ENCODE measurements at places on chromosomes 7 and 10.

GRCh38 chr7:52669031-52669430 lies 366.4 kb upstream of the POM121L12 start:
- H3K4me1 ChIP-seq, result no peaks in the 10 kb centered on the region
- no peak overlapping the region for H3K27ac ChIP-seq
- no peaks in the 10 kb centered on the region for H3K27me3 ChIP-seq

GRCh38 chr7:123867225-123867624 lies 22.3 kb downstream of the HYAL4 start:
- H3K27me3 ChIP-seq, result no peaks in the 10 kb centered on the region
- no peaks in the 10 kb centered on the region for H3K4me1 ChIP-seq
- H3K36me3 ChIP-seq, result no peaks in the 10 kb centered on the region
- H3K27ac ChIP-seq, result no peak overlapping the region

DNA sequence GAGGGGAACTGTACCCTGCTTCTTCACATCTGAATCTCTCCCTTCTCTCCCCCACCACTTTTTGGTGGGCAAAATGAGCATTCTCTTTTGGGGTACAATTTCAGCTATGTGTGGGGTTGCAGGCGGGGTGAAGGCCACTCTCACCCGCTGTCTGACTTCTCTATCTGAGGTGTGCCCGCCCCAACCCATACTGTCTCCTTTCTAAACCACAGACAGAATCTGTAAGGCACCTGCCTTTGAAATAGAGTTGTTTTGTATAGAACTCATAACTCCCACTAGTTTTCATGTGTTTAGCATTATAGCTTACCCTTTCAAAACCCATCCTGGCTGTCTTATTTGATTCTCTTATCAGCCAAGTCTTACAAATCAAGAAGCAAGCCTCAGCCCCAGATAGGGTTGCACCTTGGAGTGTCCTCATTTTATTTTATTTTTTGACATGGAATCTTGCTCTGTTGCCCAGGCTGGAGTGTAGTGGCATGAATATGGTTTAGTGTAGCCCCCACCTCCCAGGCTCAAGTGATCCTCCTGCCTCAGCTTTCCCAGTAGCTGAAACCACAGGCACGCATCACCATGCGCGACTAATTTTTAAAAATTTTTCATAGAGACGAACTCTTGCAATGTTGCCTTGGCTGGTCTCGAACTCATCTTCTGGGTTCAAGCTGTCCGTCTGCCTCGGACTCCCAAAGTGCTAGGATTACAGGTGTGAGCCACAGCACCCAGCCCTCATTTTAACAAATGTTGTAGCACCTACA lies 11.9 kb downstream of the TSPAN14 start:
- no peak overlapping the region for H3K27ac ChIP-seq
- H3K4me3 ChIP-seq, result no peak overlapping the region
- no peaks in the 10 kb centered on the region for H3K36me3 ChIP-seq
- peaks cover 18% of the 10 kb centered on the region for H3K4me1 ChIP-seq
- no peak for DNase-seq

DNA sequence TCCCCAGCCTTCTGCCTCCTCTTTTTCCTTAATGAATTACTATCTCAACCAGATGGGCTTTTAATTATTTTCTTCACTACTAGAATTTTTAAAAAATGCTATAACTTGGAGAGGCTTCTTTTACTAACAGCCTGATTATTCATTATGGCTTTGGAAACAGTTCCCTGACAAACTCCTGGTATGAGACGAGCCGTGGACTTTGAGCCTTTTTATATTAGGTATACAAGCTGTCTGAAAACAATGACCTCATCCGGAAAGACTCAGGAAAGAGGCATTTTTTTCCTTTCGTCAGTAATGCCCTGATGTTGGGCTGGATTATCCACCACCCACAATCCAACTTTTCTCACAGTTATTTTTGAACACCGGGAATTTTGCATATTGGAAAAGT lies 26.7 kb upstream of the ABLIM1 start:
- no peaks in the 10 kb centered on the region for H3K36me3 ChIP-seq
- no peak overlapping the region for H3K4me3 ChIP-seq
- no peaks in the 10 kb centered on the region for H3K27me3 ChIP-seq
- DNase-seq, result no peak

- no peaks in the 10 kb centered on the region for H3K36me3 ChIP-seq
- no peak for DNase-seq
- H3K27ac ChIP-seq, result no peak overlapping the region
- H3K27me3 ChIP-seq, result no peaks in the 10 kb centered on the region
- H3K4me3 ChIP-seq, result no peak overlapping the region
Observed at GRCh38 chr7:117986645-117987269, 113.5 kb upstream of the CTTNBP2 start.

DNA sequence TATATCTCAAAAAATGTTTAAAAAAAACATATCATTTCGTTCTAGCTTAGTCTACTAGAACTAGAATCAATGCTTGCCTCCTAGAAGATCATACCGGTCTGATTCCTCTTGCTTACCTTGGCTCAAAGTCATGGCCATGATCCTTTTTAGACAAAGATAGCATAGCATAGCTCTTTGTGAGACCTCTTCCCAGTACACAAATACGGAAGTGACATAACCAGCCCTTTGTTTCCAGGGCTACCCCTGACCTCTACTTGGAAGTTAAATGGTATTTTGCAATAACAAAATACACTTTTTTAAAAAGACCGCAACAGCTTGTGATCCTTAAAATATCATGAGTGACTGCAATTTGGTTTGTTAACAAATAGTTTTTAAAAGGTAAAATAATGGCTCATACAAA lies 130.7 kb upstream of the NOBOX start:
- no peak overlapping the region for H3K27ac ChIP-seq
- H3K36me3 ChIP-seq, result no peaks in the 10 kb centered on the region
- H3K4me1 ChIP-seq, result peaks cover 1% of the 10 kb centered on the region
- H3K27me3 ChIP-seq, result no peaks in the 10 kb centered on the region
- no peak overlapping the region for H3K4me3 ChIP-seq

DNA sequence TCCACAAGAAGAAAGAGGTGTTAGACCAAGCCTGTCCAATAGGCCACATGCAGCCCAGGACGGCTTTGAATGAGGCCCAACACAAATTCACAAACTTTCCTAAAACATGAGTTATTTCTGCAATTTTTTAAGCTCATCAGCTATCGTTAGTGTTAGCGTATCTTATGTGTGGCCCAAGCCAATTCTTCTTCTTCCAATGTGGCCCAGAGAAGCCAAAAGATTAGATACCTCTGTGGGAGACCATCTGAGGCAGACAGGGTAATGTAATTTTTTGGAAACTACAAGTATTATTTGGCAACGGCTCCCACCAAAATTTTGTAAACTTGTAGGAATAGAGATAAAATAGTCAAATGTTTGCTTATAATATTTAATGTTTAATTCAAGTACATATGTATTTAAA lies 153.8 kb downstream of the SRPK2 start:
- H3K27ac ChIP-seq, result no peak overlapping the region

DNA sequence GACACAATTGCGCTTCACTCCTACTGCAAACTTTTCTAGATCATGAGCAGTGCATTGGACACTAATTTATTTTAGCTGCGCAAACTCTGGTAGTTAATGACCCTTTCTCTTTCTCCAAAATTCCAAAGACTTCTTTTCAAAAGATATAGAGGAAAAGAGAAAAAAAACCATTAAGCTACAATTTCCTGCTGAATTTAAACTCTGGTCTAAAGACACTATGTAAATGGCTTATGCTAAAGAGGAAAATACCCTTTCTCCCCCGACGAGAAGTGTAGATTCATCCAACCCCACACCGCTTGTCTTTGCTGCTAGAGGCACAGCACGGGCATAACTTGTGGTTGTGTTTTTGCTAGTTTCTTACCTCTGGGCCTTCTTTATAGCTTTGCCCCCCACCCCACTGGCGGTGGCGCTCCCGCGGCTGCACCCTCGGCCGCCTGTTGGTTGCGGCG lies 84.1 kb downstream of the SNX10 start:
- no peaks in the 10 kb centered on the region for H3K36me3 ChIP-seq
- H3K27ac ChIP-seq, result no peak overlapping the region
- peak overlapping the region; percentile 57 for H3K4me3 ChIP-seq
- H3K4me1 ChIP-seq, result no peaks in the 10 kb centered on the region
- DNase-seq, result no peak
- no peaks in the 10 kb centered on the region for H3K27me3 ChIP-seq

DNA sequence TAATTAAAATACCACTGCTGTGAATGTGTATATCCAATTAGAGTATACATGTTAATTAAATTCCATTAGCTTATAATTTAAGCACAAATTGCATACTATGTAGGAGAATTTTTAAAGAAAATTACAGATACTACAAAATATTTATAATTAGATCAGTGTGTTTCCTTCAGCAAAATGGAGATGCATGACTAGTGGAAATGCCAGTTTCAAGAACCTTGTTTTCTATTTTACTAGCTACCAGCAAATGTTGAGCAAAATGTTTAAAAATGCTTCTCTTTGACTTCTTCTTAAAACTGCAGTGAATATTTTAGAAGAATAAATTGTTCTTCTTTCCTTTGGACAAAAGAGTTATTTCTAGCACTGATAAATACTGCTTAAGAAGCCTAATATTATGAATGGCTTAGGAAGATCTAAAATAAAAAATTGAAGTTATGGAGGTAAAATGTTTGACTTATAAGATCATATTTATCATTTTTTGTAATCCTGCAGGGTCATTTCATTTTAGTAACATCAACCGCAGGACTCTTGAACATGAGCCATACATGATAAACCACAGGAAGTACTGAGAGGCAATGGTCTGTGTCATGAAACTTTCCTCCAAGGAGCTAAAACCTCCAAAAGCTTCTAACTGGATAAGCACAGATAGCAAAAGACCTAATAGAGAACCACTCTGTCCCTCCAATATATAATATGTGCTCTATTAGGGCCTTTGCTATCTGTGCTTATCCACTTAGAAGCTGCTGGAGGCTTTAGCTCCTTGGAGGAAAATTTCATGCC lies 1066.0 kb upstream of the CELF2 start:
- no peaks in the 10 kb centered on the region for H3K27me3 ChIP-seq
- no peak overlapping the region for H3K4me3 ChIP-seq
- no peaks in the 10 kb centered on the region for H3K4me1 ChIP-seq
- H3K36me3 ChIP-seq, result no peaks in the 10 kb centered on the region
- H3K27ac ChIP-seq, result no peak overlapping the region

All from iPS DF 6.9 (cell line).